ENCODE measurements at places on chromosomes 3 and 15.

GRCh38 chr3:58596834-58597518 is 19.8 kb upstream of the FAM107A start:
- H3K27me3 ChIP-seq = peaks cover 6% of the 10 kb centered on the region
- no peaks in the 10 kb centered on the region for H3K4me1 ChIP-seq
- H3K36me3 ChIP-seq = no peaks in the 10 kb centered on the region
- DNase-seq = no peak
- no peak overlapping the region for H3K27ac ChIP-seq
- no peak overlapping the region for H3K4me3 ChIP-seq

GRCh38 chr3:107309312-107309711 is 67.9 kb upstream of the CCDC54 start:
- H3K4me3 ChIP-seq = no peak overlapping the region
- H3K27me3 ChIP-seq = no peaks in the 10 kb centered on the region
- DNase-seq = no peak
- H3K27ac ChIP-seq = no peak overlapping the region

GRCh38 chr15:63905558-63906265 is 72.0 kb upstream of the HERC1 start:
- H3K36me3 ChIP-seq = no peaks in the 10 kb centered on the region
- H3K27me3 ChIP-seq = no peaks in the 10 kb centered on the region
- H3K4me3 ChIP-seq = no peak overlapping the region
- peaks cover 10% of the 10 kb centered on the region for H3K4me1 ChIP-seq

- H3K4me3 ChIP-seq = no peak overlapping the region
- H3K4me1 ChIP-seq = no peaks in the 10 kb centered on the region
- no peak overlapping the region for H3K27ac ChIP-seq
- peak; percentile 7 for DNase-seq
- H3K36me3 ChIP-seq = no peaks in the 10 kb centered on the region
- H3K27me3 ChIP-seq = no peaks in the 10 kb centered on the region
These were observed 76.0 kb upstream of the ATP10A start for GRCh38 chr15:25939122-25939521.

GRCh38 chr3:157290766-157291165 is 130.8 kb upstream of the CCNL1 start:
- no peak overlapping the region for H3K27ac ChIP-seq
- no peaks in the 10 kb centered on the region for H3K27me3 ChIP-seq
- peak; percentile 80 for DNase-seq
- H3K4me1 ChIP-seq = peaks cover 13% of the 10 kb centered on the region
- no peak overlapping the region for H3K4me3 ChIP-seq

DNA sequence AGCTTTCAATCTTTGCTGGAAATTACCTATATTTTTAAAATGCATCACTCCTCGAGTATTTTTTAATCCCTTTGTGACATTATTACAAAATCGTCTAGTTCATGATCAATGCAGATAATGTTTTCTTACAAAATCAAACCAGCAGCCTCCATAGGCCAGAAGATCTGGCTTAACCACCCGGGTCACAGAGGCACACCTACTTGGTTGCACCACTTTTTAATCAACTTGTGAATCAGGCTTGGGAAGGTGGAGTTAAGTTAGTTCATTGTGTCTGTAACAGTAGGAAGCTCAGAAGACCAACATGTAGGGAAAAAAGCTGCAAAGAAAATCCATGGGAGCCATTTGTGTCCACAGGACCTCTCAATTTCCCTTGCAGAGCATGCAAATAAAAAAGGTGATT is 148.0 kb downstream of the TP63 start:
- no peaks in the 10 kb centered on the region for H3K27me3 ChIP-seq
- no peaks in the 10 kb centered on the region for H3K4me1 ChIP-seq
- no peaks in the 10 kb centered on the region for H3K36me3 ChIP-seq
- no peak overlapping the region for H3K4me3 ChIP-seq

- H3K4me1 ChIP-seq = no peaks in the 10 kb centered on the region
- H3K27ac ChIP-seq = no peak overlapping the region
- no peak overlapping the region for H3K4me3 ChIP-seq
- no peaks in the 10 kb centered on the region for H3K27me3 ChIP-seq
These were observed 12.6 kb downstream of the BNIP2 start for GRCh38 chr15:59676565-59676964.

DNA sequence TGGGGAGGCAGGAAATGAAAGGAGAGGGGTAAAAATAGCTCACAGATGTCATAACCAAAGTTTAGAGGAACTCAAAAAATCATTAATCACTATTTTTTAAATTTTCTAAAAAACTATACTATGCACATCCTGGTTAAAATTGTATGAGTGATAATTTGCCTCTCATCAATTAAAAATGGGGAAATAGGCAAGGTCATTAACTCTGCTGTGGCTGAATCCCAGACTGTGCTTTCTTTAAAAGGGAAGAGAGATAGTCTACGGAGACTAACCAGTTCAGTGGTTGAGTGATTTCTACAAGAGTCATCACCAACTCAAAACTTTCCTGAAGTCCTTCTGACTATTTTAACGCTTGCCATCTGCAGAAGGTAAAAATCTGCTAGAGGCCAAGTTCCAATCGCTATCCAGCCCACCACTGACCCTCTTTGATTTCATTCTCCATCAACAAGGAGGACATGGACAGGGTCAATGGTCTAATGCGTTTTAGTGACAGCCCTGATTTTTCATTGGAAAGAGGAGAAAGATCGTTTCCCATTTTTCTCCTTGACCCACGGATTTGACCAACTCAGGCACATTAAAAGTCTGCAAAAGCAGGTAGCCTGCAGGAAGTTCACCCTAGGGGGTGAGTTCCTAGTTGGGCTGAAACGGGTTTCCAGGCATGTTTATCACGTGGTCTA is 850 bp downstream of the SUCLG2 start:
- DNase-seq = peak; percentile 30
- H3K27me3 ChIP-seq = no peaks in the 10 kb centered on the region
- no peaks in the 10 kb centered on the region for H3K4me1 ChIP-seq
- H3K36me3 ChIP-seq = no peaks in the 10 kb centered on the region
- peak overlapping the region; percentile 54 for H3K4me3 ChIP-seq

- no peaks in the 10 kb centered on the region for H3K36me3 ChIP-seq
- H3K27ac ChIP-seq = peak overlapping the region; percentile 98
- peak; percentile 94 for DNase-seq
These were observed 138.9 kb upstream of the SLC7A14 start for GRCh38 chr3:170724599-170725280.

DNA sequence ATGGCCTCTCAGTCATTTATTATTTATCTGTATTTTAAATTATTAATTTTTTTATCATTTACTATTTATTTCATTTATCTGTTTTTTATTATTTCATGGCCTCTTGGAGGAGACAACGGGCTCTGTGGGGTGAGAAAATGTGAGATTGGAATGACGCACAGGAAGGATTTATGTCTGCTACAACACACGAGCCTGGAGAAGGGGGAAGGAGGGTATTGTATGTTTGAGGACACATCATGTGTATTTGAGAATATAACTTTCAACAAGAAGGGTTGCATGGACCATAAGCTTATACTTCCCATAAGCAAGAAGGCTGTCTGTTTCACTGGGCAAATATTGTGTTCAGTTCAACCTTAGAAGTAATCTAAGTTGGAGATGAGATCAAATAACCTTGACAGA is 31.7 kb downstream of the LSM3 start:
- DNase-seq = no peak
- no peak overlapping the region for H3K27ac ChIP-seq
- H3K4me1 ChIP-seq = peaks cover 7% of the 10 kb centered on the region
- no peaks in the 10 kb centered on the region for H3K36me3 ChIP-seq
